DND-41 (cell line): ENCODE measurements at places on chromosomes 7 and 10.

GRCh38 chr10:110903280-110904278, 15.4 kb downstream of the BBIP1 start:
- DNase-seq = no peak

GRCh38 chr10:26733750-26734568, 36.5 kb downstream of the PDSS1 start:
- no peak for DNase-seq

GRCh38 chr7:114048386-114049235, 129.8 kb upstream of the PPP1R3A start:
- DNase-seq = peak; percentile 60

GRCh38 chr7:149525280-149525679, 27.7 kb upstream of the ZNF746 start:
- DNase-seq = no peak

GRCh38 chr10:117134306-117135025, 3.6 kb downstream of the VAX1 start:
- DNase-seq = no peak
